ENCODE measurements at places on chromosomes 6 and 20.

- DNase-seq: no peak
Measured at GRCh38 chr6:52672412-52673025, 1.6 kb downstream of the TMEM14A start.

GRCh38 chr6:127247114-127248096, 19.3 kb upstream of the RNF146 start:
- DNase-seq: no peak

DNA sequence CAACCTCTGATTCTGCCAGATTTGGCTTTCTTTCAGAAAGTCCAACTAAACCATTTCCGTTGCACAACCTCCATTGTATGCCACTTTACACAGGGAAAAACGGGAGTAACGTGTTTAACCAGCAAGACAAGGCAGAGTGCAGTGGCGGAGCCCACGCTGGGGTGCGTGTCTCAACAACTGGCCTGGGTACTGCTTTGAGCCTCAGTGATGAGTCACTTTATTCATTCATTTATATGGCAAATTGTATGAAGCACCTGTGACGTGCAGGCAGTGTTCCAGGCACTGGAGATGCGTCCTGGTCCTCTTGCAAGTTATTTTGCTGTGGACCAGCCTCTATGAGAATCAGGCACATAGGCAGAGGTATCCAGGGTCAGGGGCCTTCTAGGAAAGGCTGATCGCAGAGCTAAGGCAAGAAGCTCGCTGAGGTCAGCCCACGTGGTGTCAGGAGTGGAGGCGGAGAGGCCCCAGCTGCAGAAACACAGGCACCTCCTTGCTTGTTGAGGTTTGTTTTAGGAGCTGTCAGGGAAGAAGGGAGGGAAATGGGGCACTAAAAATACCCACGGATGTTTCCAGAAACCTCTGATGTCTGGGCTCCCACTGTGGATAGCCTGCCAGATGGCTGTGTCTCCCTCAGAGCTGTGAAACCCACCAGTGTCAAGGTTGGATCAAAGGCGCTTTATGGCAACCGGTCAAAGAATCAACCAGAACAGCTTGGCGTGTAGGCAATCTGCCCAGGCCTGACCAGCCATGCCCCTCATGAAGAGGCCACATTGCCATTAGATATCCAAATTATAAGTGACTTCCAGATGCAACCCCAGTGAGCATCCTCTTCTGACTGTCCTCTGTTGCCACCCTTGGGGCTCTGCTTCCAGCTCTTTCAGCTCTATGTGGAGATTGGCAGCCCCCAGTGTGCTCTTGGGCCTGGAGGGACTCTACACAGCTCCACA, 157.2 kb downstream of the CD83 start:
- DNase-seq: no peak

DNA sequence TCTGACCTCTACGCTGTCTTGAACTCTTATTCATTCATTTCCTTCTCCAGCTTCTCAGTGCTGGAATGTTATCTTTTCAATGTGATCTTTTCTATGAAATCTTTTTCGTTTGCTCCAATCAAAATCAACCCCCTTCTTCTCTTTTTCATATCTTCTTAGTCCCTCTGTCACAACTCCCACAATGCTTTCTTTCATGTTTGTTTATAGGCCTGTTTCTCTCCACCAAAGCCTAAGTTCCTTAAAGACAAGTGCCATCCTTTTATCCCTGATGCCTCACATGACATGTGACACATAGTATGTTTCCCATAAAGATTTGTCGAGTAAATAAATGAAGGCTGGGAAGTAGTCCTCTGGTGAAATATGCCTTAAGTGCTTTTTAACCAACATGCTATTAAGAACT, 38.1 kb downstream of the CRYBG1 start:
- no peak for DNase-seq

- DNase-seq: no peak
Measured at GRCh38 chr6:37633581-37634237, 64.0 kb downstream of the MDGA1 start.

- DNase-seq: no peak
Measured at GRCh38 chr6:14022673-14023072, 94.9 kb upstream of the CD83 start.

DNA sequence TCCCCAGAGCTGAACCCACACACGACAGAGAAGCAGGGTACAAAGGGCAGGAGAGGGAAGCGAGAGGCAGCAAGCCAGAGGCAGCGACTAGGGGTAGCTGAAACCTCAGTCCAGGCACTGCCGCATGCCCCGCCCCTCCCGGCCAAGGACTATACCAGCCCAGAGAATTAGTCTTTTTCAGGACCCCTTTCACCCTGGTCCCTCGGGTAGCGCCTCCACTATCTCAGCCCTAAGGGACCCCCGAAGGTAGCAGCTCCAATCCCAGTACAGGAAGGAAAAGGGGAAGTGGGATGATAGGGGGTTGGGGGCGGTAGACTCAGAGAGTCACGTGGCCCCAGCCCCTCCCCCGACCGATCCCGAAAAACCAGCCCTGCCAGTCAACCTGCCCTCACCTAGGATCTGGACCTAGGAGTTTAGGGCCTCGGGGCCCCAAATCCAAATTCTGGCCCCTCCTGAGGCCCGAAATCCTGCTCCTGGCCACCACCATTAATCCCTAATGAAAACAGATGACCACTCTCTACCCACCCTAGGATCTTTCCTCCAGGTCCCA, 1.3 kb downstream of the RGL2 start:
- no peak for DNase-seq

GRCh38 chr20:3340443-3340842, 67.0 kb downstream of the DNAAF9 start:
- DNase-seq: no peak

- no peak for DNase-seq
Measured at GRCh38 chr20:40958598-40958997, 70.0 kb upstream of the TOP1 start.

DNA sequence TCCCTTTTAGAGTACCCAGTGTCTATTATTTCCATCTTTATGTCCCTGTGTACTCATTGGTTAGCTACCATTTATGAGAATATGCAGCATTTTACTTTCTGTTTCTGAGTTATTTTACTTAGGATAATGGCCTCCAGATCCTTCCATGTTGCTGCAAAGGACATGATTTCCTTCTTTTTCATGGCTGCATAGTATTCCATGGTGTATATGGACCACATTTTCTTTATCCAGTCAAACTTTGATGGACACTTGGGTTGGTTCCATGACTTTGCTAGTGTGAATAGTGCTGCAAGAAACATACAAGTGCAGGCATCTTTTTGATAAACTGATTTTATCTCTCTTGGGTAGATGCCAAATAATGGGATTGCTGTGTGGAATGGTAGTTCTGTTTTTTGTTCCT, 55.4 kb downstream of the ZBTB2 start:
- no peak for DNase-seq

GRCh38 chr6:106099235-106099537, 13.1 kb downstream of the PRDM1 start:
- no peak for DNase-seq

GRCh38 chr6:106169517-106169916, 83.4 kb downstream of the PRDM1 start:
- DNase-seq: no peak

DNA sequence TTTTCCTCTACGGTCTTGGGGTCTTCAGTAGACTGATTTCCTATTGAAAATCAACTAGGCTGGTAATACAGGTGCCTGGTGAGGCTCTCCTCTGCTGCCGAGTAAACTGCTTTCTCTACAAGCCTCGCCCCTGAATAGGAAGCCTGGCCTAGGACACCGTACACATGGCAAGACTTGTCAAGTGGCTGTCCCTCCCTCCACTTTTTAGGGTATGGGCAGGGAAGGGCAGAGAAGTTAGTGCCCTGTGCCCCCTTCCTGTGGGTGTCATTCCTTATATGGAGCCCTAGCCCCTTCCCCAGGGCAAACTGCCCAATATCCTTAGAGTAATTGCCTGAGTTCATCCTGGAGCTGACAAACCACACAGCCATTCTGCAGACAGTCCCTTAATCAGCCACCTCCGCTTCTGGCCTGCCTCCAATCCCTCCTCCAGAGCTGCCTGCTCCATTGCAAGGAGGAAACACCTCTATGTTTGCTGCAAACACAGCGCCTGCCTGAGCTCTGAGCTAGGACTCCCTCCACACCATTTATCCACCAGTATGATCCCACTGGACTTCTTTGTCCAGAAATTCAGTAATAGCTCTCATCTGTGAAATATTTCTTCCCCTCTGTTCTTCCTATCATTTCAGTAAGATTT, 93.1 kb downstream of the CHD6 start:
- no peak for DNase-seq

DNA sequence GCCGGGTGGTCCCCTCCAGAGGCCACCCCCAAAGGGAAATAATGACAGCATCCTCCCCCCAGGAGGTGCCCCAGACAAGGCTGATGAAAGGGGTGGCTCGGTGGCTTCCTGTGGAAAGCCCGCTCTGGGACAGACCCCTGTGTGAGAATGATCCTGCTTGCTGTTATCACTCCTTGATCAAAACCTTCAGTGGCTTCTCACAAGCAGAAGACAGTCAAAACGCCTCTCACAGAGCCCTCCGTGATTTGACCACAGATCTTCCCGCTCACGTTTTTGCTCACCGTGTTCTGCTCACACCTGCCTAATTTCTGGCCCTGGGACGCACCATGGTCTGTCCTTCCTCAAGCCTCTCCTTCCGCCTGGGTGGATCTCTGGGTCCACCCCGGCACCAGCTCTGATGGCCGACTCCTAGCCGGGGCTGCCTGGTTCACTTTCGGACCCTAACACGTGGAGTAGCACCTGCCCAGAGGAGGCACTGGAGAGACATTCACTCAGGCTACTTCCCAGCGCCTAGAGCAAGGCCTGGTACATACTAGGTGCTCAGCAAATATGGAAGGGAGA, 210.4 kb downstream of the ANKRD60 start:
- no peak for DNase-seq

- DNase-seq: peak; percentile 59
Measured at GRCh38 chr6:6676910-6677441, 88.5 kb downstream of the LY86 start.

DNA sequence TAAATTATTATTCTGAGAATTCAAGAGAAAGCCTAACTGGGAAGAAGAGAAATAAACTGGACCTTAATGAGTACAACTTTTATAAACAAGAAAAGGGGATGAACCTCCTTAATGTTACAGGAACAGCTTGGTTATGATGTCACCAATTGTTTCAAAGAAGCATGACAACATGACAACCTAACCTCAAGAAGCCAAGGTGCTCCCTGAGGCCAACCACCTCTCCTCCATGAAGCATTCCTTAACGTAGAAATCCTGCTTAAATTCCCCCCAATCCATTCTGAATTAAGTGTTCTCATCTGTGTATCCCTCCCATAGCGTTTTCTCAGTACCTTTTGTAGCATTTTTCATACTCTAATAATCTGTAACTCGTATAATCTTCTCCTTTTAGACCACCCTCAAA, 1.7 kb downstream of the HBS1L start:
- no peak for DNase-seq

- DNase-seq: no peak
Measured at GRCh38 chr6:84251891-84252539, 24.6 kb upstream of the CEP162 start.

DNA sequence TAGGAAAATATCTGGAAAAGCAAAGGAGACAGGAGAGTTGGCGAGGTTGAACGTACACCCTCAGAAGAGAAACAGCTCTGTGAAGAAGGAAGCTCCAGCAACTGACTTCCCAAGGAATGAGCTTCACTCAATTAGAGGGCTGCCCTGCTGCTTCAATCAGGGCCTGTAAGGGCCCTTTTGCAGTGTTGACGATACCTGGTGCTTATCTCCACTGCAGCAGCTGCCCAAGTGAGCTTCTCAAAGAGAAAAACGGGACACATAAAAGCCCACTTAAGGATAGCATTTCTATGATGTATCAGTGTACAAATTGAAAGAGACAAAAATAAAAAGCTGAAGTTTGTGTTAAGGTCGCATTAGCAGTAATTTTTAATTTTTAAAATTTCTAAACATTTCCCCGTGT, 16.4 kb downstream of the SEC63 start:
- no peak for DNase-seq

DNA sequence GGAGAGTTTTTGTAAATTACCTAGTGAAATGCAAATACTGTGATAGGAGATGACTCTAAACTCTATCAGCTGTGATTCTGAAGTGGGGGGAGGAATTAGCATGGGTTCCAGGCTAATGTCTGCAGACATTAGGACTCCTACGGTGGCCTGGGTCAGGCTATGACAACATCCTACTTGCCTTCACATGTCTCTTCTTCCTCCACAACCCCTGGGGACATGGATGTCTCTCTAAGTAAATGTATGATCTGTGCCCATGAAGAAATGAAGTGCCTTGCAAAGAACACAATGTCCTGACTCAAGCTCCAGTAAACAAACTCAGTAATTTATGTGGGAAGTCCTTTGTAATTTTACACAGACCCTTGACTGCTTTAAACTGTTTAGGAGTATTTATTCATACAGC, 165.8 kb upstream of the EEF1E1 start:
- DNase-seq: no peak

GRCh38 chr6:41683273-41683522, 44.9 kb downstream of the MDFI start:
- DNase-seq: no peak

DNA sequence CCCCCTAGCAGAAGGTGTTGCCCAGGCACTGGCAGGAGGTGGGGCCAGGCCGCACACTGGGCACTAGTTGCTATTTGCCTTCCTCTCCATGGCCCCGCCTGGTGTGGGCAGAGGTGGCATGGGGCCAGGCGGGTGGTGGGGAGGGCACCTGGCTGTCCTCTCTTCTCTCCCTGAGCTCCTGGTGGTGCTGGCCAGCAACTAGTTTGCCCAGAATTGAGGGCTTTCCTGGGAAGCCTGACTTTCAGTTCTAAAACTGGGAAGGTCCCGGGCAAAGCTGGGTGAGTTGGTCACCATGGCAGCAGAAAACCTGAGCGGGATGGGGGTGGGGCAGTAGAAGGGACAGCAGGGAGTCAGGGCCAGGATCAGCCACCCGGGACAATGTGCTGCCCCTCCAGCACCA, 48.2 kb downstream of the RBM38 start:
- DNase-seq: no peak

- no peak for DNase-seq
Measured at GRCh38 chr6:88852775-88853174, 110.6 kb downstream of the RNGTT start.

DNA sequence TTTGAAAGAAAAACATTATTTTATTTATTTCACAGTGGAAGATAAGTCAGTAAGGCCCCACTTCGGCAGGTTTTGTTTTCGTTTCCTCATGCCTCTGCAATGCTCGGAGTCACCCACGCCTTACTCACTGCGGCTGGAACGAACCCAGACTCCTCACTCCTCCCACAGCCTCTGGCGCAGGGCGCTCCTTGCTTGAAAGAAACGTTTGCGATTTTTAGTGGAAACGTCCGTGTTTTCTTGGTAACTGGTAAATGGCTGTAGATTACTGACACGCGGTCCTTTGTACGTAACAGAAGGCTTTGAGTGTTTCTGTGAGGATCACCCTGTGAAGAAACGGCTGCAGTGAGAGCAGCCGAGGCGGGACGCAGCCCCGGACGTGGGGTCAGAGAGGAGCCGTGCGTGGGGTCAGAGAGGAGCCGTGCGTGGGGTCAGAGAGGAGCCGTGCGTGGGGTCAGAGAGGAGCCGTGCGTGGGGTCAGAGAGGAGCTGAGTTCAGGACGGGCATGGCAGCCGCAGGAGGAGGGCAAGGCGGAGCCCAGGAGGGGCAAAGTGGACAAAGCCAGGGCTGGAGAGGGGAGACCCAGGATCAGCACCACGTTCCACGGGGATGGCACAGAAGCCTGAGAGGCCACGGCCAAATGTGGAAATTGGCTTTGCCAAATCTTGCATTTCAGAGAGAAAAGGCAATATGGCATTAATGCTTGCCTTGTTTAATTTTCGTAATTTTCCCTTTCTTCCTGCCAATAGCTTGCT, 198.6 kb upstream of the THBS2 start:
- no peak for DNase-seq

Measured in activated T-helper 1 cell treated with anti-CD3 and anti-CD28 coated beads, Interleukin-2, amount 50 U/mL, for 16 hours (primary cell).